GM23338 (cell line): ENCODE measurements at places on chromosomes 4 and X. TPM values are rescaled to one million over a fixed set of nuclear protein-coding genes. Genes with fewer than 3 reads are reported as not detected.

KIAA1210 gene
- not detected in 2 replicates for total RNA-seq

SRPX gene
- total RNA-seq, result 12.5 and 16.9 TPM in 2 replicates

AMER1 gene
- 10.6 and 10.9 TPM in 2 replicates for total RNA-seq

CCNA2 gene
- 160 and 167 TPM in 2 replicates for total RNA-seq

RPS3A gene
- 3,506 and 4,648 TPM in 2 replicates for total RNA-seq

HPSE gene
- total RNA-seq, result 2.9 and 3.0 TPM in 2 replicates

ANOS1 gene
- total RNA-seq, result 65.7 and 68.5 TPM in 2 replicates

TLR2 gene
- 1.2 and 2.1 TPM in 2 replicates for total RNA-seq

TMEM271 gene
- 0.62 TPM in 1 of 2 replicates, not detected in the other for total RNA-seq

WNK3 gene
- 27.4 and 27.6 TPM in 2 replicates for total RNA-seq

FREM3 gene
- total RNA-seq, result 0.07 and 0.08 TPM in 2 replicates

SSX3 gene
- not detected in 2 replicates for total RNA-seq

TXK gene
- 0.14 and 0.50 TPM in 2 replicates for total RNA-seq

KIF4A gene
- 27.6 and 30.6 TPM in 2 replicates for total RNA-seq

DNAAF6 gene
- total RNA-seq, result not detected in 2 replicates

CSAG1 gene
- not detected in 2 replicates for total RNA-seq

SGMS2 gene
- total RNA-seq, result 0.35 and 0.43 TPM in 2 replicates

SNCA gene
- total RNA-seq, result 13.0 and 15.6 TPM in 2 replicates

ANXA10 gene
- total RNA-seq, result not detected in 2 replicates

SPON2 gene
- 2.1 and 2.2 TPM in 2 replicates for total RNA-seq

SPOCK3 gene
- total RNA-seq, result 0.08 and 1.6 TPM in 2 replicates

SPANXA1 gene
- 0.45 TPM in 1 of 2 replicates, not detected in the other for total RNA-seq

NUDT11 gene
- total RNA-seq, result 39.2 and 52.7 TPM in 2 replicates

UGT2B15 gene
- total RNA-seq, result not detected in 2 replicates

GABRG1 gene
- total RNA-seq, result 0.58 and 1.6 TPM in 2 replicates

NPY2R gene
- 0.47 and 0.59 TPM in 2 replicates for total RNA-seq

VCX2 gene
- total RNA-seq, result not detected in 2 replicates

TLL1 gene
- total RNA-seq, result 0.39 and 2.4 TPM in 2 replicates

PDGFRA gene
- total RNA-seq, result 7.0 and 10.8 TPM in 2 replicates

USP17L11 gene
- total RNA-seq, result not detected in 2 replicates
